ENCODE measurements at places on chromosomes 16 and 17.

- H3K4me1 ChIP-seq, result no peaks in the 10 kb centered on the region
- peaks cover 8% of the 10 kb centered on the region for H3K27me3 ChIP-seq
- DNase-seq, result no peak
- no peak overlapping the region for H3K4me3 ChIP-seq
- no peak overlapping the region for H3K27ac ChIP-seq
- no peaks in the 10 kb centered on the region for H3K36me3 ChIP-seq
These were observed 26.2 kb downstream of the GPRC5B start for GRCh38 chr16:19858340-19859018.

GRCh38 chr17:75130059-75130631 is 1.4 kb downstream of the NT5C start:
- DNase-seq, result no peak
- H3K27ac ChIP-seq, result peak overlapping the region; percentile 78
- peaks cover 6% of the 10 kb centered on the region for H3K27me3 ChIP-seq
- peaks cover 8% of the 10 kb centered on the region for H3K4me1 ChIP-seq
- H3K36me3 ChIP-seq, result peaks cover 8% of the 10 kb centered on the region

- H3K4me3 ChIP-seq, result no peak overlapping the region
- H3K4me1 ChIP-seq, result peaks cover 12% of the 10 kb centered on the region
- no peaks in the 10 kb centered on the region for H3K36me3 ChIP-seq
- no peak for DNase-seq
- peaks cover 4% of the 10 kb centered on the region for H3K27me3 ChIP-seq
- H3K27ac ChIP-seq, result no peak overlapping the region
These were observed 2.1 kb downstream of the GSE1 start for GRCh38 chr16:85615014-85615851.

DNA sequence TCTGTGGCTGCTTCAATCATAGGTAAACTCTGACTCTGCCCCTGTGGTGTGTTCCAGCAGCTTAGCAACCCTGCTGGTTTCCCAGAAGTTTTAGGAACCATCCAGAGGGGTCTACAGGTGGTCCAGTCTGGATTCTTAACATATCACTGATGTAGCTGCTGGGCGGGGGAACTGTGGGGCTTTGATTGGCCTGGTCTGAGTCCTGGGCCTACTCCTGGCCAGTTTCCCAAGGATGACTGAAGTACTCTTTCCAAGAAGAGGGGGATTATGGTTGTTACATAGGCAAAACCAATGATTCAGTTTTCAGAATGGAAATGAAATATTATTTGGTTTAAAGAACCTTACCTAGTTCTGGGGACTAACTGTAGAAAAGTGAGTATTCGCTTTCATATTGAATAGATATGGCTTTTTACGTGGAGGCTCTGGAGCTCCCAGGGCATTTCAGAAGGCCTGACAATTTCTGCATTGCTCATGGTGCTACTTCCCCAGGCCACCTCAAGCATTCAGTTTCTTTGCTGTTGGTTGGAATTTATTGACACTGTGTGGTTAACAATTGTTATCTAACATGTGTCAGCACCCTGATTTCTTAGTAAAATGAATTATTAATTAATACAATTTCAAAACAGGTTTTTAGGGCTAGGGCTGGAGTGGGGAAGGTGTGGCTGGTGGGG is 38.4 kb downstream of the EPN2 start:
- no peak overlapping the region for H3K4me3 ChIP-seq
- H3K4me1 ChIP-seq, result peaks cover 44% of the 10 kb centered on the region
- H3K27ac ChIP-seq, result no peak overlapping the region

DNA sequence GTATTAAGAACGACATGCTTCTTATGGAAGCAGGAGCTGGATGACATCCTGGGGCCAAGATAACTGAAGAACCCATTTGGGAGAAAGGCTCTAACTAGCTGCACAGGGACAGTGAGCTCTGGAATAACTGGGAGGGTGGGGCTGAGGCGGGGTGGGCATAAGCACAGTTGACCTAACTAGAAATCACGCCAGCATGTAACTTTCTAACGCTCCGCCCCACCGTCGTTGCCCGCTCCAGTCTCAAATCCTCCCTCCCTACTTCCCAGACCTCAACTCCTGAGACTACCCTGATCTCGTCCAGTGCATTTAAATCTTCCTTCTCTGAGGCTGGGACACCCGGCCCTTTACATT is 436 bp downstream of the PHB1 start:
- peaks cover 3% of the 10 kb centered on the region for H3K27me3 ChIP-seq
- no peak for DNase-seq
- peak overlapping the region; percentile 54 for H3K27ac ChIP-seq
- H3K4me3 ChIP-seq, result peak overlapping the region; percentile 98
- H3K36me3 ChIP-seq, result peaks cover 12% of the 10 kb centered on the region

DNA sequence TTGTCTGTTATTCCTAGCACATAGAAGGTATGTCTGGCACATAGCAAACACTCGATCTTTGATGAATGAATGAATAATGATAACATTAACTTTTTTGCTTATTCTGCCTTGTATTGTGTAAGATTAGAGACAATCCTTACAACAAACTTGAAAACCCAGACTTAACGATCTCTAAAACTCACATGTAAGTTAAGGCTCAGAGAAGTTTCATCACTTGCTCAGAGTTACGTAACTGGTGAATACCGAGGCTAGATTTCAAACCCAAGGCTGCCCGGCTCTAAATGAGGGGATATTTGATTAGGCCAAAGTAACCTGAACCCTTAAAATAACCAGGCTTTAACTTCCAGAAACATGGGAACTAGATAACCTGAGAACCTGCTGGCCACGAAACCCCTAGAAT is 22.3 kb downstream of the CAPNS2 start:
- peaks cover 6% of the 10 kb centered on the region for H3K36me3 ChIP-seq
- H3K27ac ChIP-seq, result no peak overlapping the region
- no peaks in the 10 kb centered on the region for H3K27me3 ChIP-seq
- no peak for DNase-seq
- H3K4me1 ChIP-seq, result no peaks in the 10 kb centered on the region

DNA sequence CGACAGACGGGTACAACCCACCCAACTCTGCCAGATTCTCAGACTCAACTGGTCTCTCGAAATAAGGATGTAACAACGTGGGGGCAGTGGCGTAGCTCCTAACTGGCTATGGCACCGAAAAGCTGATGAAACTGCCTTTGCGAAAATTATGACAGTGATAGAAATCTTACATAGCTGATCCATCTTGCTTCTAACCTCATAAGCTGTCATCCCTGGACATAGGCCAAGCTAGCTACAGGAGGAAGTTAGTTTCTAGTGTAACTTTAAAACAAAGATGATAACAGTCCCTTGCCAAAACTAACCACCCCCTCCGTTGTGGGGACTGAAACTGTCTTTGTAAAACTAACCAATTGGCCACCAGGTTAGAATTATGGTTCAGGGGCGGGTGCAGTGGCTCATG is 220.1 kb downstream of the SLC39A11 start:
- H3K4me1 ChIP-seq, result no peaks in the 10 kb centered on the region
- H3K36me3 ChIP-seq, result peaks cover 27% of the 10 kb centered on the region
- H3K4me3 ChIP-seq, result no peak overlapping the region
- no peak for DNase-seq

DNA sequence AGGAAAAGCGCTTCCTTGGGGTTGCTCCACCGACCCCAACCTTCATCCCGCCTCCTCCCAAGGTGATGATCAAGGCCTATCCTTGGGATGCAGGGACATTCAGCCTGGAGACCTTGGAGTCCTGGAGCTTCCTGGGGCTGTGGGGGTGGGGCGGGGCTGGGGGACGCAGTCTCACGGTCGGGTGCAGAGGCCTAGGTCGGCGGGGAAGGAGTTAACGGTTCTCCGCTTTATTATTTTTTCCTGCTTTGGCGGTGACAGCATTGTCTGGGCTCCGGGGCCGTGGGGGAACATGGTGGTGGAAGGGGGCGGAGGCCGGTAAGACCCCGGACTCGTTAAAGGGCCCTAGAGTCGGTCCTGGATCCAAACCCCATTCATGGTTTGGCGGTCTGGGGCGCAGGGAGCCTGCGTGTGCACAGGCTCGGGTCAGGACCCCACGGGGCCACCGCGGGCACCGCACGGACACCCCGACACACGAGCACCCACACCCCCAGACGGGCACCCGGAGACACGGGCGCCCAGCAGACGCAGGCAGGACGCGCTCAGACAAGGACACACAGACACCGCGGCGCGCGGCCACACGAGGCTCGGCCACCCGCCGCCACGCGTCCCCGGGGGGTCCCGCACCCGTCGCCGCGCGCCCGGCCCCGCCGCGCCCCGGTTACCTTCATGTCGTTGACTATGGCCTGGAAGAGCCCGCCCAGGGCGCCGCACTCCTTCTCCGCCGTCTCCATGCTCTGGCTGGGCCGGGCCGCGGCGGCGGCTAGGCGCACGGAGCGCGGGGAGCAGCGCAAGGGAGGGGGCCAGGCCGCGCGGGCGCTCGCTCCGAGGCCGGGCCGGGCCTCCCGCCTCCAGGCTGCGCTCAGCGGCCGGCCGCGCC is 554 bp downstream of the MTSS2 start:
- peaks cover 3% of the 10 kb centered on the region for H3K27me3 ChIP-seq
- peaks cover 41% of the 10 kb centered on the region for H3K4me1 ChIP-seq
- no peak for DNase-seq

DNA sequence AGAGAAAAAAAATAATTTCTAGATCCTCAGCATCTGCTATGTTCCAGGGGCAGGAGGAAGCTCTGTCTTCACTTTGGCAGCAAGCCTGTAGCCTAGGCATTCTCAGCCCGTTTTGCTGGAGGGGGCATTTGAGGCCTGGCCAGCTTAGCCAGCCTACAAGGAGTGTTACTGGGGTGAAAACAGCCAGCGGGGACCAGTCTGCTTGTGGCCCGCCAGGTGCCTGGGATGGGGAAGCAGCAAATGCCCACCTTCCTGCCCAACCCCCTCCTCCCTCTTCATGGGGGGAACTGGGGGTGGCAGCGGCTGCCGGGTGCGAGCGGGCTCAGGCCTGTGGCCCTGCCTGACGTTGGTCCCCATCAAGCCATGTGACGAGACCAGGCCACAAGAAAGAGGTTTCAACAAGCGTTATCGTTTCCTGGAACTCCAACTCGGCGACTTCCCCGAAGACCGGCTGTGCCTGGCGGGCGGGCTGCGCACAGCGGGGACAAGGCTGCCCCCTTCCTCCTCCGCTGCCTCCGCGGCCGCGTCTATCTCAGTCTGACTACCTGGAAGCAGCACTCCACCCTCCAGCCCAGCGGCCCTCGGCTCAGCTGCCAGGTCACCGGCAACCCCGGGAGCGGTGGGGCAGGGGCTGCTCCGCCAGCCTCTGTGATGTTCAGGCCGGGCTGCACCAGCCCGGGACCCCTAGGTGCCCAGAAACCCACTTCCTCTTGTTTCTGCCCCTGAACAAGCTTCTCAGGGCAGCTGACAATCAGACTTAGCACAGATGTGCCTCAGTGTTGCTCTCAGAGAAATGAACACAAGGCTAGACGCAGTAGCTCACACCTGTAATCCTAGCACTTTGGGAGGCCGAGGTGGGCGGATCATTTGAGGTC is 22.9 kb downstream of the SOCS1 start:
- no peak overlapping the region for H3K27ac ChIP-seq
- H3K27me3 ChIP-seq, result peaks cover 2% of the 10 kb centered on the region
- H3K4me1 ChIP-seq, result peaks cover 29% of the 10 kb centered on the region

GRCh38 chr16:87043231-87044031 is 273.8 kb downstream of the C16orf95 start:
- H3K4me1 ChIP-seq, result 0 out of 2 replicates have a peak, but pooled peaks cover 5% of the 10 kb centered on the region
- H3K4me3 ChIP-seq, result no peak overlapping the region
- DNase-seq, result no peak
- no peaks in the 10 kb centered on the region for H3K36me3 ChIP-seq
- no peak overlapping the region for H3K27ac ChIP-seq

- H3K27me3 ChIP-seq, result peaks cover 3% of the 10 kb centered on the region
- DNase-seq, result no peak
- no peak overlapping the region for H3K27ac ChIP-seq
- no peaks in the 10 kb centered on the region for H3K36me3 ChIP-seq
These were observed 938 bp downstream of the RNF43 start for GRCh38 chr17:58416396-58416795.

DNA sequence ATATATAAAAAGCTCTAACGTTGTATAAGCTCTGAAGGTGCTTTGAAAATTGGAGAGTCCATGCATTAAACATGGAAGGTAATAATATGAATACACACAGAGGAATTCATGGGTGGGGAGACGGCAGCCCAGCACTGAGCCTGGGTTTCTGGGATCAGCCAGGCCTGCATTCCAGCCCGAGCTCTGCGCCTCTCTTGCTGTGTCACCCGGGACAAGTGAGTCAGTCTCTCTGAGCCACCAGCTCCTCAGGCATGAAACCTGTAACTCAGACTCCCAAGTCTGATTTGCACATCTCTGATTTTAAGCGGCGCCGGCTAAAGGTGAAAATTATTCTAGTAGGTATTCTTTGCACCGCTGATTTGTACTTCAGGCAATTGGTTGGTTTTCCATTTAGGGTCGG is 238.8 kb downstream of the MRTFB start:
- H3K27me3 ChIP-seq, result no peaks in the 10 kb centered on the region
- H3K27ac ChIP-seq, result peak overlapping the region; percentile 95
- peak; percentile 92 for DNase-seq
- no peaks in the 10 kb centered on the region for H3K36me3 ChIP-seq
- peak overlapping the region; percentile 83 for H3K4me3 ChIP-seq
- H3K4me1 ChIP-seq, result peaks cover 69% of the 10 kb centered on the region

- H3K36me3 ChIP-seq, result no peaks in the 10 kb centered on the region
- peaks cover 11% of the 10 kb centered on the region for H3K27me3 ChIP-seq
- DNase-seq, result no peak
- no peaks in the 10 kb centered on the region for H3K4me1 ChIP-seq
These were observed 122.3 kb downstream of the SPACA3 start for GRCh38 chr17:33113991-33114370.

- no peaks in the 10 kb centered on the region for H3K4me1 ChIP-seq
- H3K4me3 ChIP-seq, result no peak overlapping the region
- H3K27me3 ChIP-seq, result peaks cover 21% of the 10 kb centered on the region
These were observed 201.5 kb downstream of the C16orf95 start for GRCh38 chr16:87115646-87116045.

GRCh38 chr17:78529871-78530670 is 47.1 kb downstream of the DNAH17 start:
- no peaks in the 10 kb centered on the region for H3K36me3 ChIP-seq
- H3K4me1 ChIP-seq, result peaks cover 7% of the 10 kb centered on the region
- no peak overlapping the region for H3K27ac ChIP-seq
- peaks cover 23% of the 10 kb centered on the region for H3K27me3 ChIP-seq

DNA sequence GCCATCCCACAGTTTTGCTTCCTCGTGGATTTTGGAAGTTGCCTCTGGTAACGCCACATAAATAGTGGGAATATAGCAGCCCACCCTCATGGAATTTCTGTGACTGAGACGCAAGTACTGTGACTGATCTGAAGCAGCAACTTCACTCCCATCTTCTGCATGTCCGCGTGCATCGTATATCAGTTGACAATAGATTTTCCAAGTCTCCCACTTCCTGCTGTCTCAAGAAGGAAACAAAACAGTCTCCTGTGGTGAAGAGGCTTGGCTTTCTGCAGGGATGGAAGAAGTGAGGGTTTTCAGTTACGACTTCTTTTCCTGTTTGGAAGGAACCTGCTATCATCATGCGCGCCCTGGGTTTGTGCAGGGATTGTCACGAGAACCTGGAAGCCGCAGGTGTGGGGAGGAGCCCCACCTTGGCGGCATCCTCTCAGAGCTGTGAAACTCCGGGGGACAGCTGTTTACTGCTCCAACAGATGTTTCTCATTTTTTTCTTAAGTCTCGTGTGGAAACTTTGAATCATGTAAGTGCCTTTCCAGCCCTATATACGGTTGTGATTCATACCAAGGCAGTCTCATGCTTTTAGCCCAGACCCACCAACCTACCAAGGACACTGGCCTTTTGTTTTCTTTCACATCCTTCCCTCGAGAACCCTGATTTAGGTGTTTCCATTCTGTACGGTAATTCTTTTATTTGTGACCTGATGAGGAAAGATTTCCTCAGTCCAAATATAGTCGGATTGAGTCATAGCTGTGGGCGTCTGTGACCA is 57.5 kb downstream of the WIPI1 start:
- H3K36me3 ChIP-seq, result peaks cover 5% of the 10 kb centered on the region
- peak; percentile 16 for DNase-seq
- H3K27ac ChIP-seq, result peak overlapping the region; percentile 31
- H3K4me3 ChIP-seq, result peak overlapping the region; percentile 39

Measured in HFFc6 (cell line).